ENCODE measurements at places on chromosomes 12 and 14.

DNA sequence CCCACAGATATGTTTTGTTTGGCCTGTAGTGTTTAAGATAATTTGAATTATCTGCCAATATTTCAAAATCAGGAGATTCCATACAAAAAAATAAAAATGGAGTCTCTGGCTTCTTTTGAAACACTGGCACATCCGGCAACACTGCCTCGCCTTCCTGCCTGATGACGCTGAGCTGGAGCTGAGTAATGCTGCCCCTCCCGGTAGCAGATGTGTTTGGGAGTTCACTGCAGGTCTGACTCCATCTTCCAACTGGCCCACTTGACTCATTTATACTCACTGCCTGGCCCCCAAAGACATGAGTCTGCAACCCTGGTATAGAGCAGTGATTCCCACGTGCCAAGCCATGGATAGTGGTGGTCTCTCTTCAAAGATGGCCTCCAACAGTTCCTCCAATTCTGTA, 7.4 kb downstream of the CIT start:
- DNase-seq = no peak

- no peak for DNase-seq
Observed at GRCh38 chr12:24743941-24744793, 204.7 kb downstream of the BCAT1 start.

DNA sequence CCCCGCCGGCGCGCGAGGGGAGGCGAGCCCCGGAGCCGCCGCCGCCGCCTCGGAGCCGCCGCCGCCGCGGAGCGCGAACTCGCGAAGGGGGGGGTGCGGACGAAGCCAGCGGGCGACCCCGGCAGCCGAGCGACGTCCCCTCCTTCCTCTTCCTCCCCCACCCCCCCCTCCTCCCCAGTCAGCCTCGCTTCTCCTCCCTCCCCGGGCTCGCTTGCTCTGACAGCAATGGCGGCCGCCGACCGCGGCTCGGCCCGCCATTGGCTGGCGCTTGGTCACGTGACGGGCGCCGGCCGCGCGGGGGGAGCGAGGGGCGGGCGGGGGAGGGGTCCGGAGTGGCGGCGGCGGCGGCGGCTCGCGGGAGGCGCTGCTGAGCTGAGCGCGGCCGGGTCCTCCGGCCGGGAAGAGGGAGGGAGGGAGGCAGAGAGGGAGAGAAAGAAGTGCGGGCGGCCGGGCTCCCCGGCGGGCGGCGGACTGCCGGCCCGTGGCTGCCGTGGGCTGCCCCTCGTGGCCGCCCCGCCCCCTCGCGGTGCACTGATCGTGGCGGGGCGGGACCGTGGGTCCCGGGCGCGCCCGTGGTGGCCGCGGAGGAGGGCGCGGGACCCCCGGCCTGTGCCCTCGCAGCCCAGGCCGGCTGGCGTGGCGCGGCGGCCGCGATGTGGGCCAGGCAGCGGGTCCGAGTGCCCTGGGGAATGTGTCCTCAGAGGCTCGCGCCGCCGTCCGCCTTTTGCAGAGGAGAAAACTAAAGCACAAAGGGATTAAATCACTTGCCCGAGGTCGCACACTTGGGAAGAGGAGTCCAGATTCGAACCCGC, at the start of gene MED13L:
MED13L (minus strand) TSS at position 227 of the 812 bp plus-strand sequence. CDS start 562 bp downstream, outside the sequence.
- peak; percentile 86 for DNase-seq

GRCh38 chr12:6722863-6723262, 983 bp upstream of the COPS7A start:
- no peak for DNase-seq

- DNase-seq = no peak
Observed at GRCh38 chr12:49794021-49794420, 34.2 kb downstream of the NCKAP5L start.

DNA sequence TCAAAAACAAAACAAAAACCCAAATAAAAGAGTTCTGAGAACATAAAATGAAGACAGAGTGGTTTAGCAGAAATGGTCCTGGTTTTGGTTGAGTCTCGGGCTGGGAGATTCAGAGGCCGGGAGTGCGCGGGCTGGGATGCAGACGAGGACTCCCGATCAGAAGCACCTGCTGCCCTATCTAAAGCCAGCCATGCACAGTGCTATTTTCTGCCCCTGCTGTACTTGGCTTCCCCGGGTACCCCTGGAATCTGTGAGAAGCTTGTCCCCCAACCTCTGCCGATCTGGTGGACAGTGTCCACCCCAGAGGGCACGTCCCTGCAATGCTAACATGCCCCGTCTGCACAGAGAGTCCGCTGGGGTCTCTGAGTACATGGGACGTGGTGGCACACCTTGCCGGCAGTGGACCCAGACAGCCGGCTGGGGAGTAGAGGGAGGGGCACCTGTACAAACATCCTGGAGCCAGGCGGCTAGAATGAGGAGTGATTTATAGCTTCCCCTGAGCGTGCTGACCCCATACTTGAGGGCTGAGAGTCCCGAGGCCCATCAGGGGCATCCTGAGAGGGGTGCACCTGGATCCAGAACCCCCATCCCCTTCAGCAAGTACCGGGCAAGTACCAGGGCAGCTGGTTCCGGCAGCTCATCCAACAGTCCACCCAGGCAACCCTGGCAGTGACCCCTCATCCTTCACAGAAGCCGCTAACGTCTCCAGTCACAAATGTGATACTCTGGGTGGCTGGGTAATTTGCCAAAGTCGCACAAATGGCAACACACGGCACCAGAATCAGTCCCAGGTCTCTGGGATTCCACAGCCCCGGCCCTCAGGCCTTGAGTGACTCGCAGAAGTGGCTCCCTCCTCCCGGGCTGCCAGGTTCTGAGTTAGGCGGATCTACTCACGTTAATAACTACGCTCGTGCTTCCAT, 37.1 kb downstream of the CHGA start:
- DNase-seq = no peak

- DNase-seq = no peak
Observed at GRCh38 chr12:79421236-79421740, 269.5 kb downstream of the PAWR start.

DNA sequence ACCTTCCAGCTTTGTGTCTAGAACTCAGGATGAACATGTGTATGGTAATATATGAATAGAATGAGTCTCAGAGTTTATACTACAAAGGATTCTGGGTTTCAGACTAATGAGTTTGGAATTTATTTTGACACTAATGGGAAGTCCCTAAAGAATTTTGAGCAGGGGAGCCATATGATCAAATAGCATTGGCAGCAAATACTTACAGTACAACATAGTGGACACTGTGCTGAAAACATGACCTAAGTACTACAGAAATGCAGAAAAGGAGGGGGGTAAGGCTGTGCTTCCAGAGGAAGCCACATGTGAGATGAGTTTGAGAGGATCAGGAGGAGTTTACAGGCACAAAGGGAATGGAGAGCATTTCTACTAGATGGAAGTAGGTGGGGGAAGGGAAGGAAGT, 225.8 kb downstream of the C12orf42 start:
- DNase-seq = no peak

DNA sequence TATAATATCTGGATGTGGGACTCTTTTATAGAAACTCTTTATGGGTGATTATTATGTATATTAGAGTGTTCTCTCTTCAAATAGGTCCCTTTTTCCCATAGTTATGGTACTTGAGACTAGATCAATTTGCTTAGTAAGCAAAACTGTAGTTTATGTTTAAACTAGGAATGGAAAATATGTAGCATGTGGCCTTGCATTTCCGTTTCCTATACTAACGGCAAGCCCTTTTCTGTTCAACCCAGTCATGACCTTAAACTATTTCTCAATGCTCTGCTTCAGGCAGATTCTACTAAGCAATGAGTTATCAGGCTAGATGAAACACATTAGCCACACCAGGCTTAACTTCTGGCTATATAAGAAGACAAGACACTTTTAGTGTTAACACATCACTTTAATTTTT, 84.6 kb downstream of the OTOGL start:
- DNase-seq = no peak

DNA sequence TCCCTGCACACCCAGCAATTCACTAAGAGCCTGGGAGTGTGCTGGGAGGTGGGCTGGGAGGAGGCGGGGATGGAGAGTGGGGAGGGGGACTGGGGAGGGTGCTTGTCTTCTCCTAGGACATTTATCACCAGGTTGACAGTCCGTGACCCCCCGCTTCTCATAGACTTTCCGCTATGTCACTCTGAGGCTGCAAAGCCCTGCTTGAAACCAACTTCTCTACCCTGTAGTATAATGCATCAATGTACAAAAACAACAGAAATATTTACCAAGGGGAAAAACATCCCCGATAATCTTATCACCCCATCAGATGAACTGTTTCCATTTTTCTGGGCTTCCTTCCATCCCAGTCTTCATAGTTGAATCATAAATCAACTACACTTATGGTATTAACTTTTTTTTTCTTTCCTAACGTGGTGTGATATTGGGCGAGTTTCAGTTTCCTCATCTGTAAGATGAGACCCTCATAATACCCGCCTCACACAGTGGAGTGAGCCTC, 28.6 kb upstream of the BATF start:
- DNase-seq = no peak

DNA sequence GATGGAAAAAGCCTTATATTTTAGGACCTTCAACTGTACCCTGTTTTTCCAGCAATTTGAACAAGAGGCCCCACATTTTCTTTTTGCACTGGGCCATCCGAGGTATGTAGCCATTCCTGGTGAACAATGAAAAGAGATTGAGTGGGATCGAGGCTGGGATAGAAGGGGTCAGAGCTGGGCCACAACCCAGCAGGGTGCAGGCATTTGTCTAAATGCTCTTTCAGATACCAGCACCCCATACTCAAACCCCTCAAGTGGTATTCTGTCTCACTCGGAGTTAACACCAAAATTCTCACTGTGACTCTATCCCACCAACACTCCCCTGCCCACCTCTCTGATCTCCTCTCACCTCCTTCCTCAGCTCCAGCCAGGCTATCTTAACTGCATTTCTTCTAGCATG, 26.8 kb downstream of the DUSP6 start:
- no peak for DNase-seq

DNA sequence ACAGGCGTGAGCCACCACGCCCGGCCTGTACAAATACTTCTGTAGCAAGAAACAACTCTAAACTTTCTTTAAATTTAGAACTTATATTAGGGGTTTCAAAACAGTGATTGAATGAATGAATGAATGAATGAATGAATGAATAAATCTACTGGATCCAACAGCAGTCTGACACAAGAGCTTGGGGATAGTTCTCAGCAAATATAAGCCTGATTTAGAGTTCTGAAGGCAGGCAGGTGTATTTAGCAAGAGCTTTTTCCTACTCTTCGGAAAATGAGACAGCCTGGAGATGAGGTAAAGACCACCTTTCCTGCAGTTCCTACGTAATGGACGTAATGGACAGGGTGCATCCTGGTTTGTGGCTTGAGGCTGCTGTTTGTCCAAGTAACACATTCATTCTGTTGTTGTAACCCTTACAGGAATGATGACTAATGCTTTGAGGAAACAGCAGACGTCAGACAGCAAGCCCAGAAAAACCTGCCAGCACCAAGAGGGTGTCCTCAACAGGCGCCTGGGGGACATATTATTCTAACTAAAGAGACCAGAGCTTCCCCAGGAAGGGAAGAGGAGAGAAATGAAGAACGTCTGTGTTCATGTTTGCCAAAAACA, 277.4 kb upstream of the SOX5 start:
- DNase-seq = no peak

DNA sequence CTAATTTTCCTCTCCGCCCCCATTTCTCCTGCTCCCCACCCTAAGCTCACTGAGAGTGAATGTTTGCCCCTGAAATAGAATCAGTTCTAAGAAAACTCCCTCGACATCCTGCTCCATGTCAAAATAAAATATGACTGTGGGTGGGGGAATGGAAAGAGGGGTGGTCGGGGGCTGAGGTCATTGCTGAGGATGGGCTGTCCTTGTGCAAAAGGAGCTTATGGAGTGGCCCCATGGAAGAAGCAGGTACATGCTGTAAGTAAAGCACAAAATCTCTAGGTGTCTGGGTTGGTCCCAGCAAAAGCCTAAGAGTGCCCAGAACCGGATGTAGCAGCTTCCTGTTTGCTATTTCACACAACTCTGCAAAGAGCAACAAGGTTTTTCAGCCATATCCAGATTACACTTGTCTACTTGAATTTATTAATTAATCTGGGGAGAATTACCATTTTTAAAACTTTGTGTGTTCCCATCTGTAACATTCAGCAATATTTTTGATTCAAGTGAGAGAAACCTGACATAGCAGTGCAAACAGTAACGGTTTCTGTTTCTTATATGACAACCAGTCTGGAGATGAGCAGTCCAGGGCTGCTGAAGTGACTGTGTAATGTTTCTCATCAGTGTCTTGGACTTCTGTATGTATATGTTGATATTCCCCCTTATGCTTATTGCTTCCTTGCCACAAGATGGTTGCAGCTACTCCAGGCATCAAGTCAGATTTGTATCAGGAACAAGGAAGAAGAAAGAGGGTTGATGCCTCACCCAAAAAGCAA, 40.4 kb upstream of the GZMB start:
- no peak for DNase-seq

GRCh38 chr12:93319523-93320050, 58.1 kb upstream of the NUDT4 start:
- no peak for DNase-seq

- no peak for DNase-seq
Observed at GRCh38 chr12:6314776-6315175, 4.3 kb downstream of the PLEKHG6 start.

GRCh38 chr14:97916100-97916499, 1118.9 kb downstream of the VRK1 start:
- no peak for DNase-seq

GRCh38 chr14:51616724-51617409, 34.8 kb upstream of the FRMD6 start:
- no peak for DNase-seq

DNA sequence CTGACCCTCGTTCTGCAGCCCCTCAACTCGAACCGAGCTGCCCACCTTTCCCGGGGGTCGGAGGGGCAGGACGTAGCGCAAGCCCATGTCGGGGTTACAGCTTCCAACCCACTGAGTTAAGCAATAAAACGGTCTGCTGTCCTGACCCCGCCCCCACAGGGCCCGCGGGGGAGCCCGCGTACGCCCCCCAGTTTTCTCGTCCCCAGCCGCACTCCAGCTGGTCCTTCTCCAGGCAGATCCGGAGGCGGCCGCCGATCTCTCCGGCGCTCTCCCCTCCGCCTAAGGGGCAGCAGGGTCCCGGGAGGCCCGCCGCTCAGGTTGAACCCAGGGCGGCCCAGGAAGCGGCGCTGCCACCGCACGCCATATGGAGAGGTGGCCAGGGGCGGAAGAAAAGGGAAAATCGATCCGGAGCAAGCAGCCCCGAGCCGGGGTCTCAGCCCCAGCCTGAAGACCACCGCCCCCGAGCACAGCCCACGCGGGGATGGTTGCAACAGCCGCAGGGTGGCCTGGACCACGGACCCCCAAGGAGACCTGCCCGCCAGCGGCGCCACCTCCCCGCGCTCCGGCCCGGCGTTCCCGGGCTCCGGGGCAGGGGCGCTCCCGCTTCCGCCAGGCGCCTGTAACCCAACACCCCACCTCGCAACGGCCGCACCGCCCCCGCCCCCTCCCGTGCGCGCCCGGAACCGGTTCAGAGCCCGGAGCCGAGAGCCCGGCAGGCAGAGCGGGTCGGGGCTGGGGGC, 760 bp downstream of the ACTN1 start:
- DNase-seq = peak; percentile 30
